ENCODE measurements at places on chromosomes 16 and 17. TPM values are rescaled to one million over a fixed set of nuclear protein-coding genes. Genes with fewer than 3 reads are reported as not detected.

DNA sequence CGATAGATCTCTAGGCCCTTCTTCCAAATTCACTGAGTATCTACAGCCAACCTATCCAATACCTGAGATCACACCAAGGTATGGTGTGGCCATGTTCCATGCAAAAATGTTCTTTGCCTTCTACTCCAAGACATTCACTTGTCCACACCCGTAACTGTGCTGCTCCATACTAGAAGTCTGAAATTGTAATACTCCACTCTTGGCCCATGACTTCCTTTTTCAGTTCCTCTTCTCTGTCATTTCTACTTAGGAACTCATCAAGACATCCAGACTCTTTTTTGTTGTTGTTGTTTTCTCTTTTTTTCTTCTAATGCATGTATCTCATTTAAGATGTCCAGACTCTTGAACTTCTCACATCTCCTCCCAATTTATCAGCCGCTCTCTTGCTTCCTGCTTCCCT, 42.5 kb upstream of the KSR1 start:
- DNase-seq, result no peak

GRCh38 chr16:77790912-77791311, 2.5 kb downstream of the VAT1L start:
- no peak for DNase-seq

- DNase-seq, result peak; percentile 23
Measured at GRCh38 chr16:13036600-13036999, 135.2 kb downstream of the SHISA9 start.

Gene FAM171A2
- 0.84 TPM for polyA plus RNA-seq
